ENCODE measurements at places on chromosomes 6 and 20.

DNA sequence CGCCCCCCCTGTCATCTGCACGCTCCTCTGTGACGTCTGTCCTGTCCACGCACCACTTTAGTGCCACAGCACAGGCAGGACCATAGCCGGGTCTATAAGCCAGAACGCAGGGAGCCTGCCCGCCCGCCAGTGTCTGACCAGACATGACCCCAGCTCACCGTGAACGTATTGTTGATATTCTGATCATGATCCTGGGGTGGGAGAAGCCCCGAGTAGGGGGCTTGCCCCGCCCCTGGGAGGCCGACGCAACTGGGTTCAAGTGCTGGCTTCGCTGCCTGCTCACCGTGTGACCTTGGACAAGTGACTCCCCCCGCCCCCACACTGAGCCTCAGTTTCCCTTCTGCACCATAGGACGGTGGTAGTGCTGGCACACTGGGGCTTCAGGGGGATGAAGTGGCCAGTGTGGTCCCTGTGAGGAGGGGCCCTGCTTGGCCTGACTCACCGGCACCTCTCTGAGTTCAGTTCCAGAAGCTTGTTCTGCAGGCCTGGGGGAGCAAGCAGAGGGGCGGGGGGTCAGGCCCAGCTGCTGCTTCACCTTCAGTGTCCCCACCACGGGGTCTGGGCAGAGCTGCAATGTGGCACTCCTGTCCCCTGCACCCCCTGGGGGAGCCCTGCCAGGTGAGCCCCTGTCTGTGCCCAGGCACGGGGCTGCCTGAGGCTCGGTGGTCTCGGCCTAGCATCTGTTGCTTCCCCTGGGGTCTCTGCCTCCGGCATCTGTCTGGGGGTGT, 9.2 kb downstream of the RBBP8NL start:
- DNase-seq: no peak

GRCh38 chr6:106973018-106973835, 1.3 kb downstream of the CD24 start:
- no peak for DNase-seq

- DNase-seq: no peak
Observed at GRCh38 chr20:11972478-11972877, 54.8 kb downstream of the BTBD3 start.

DNA sequence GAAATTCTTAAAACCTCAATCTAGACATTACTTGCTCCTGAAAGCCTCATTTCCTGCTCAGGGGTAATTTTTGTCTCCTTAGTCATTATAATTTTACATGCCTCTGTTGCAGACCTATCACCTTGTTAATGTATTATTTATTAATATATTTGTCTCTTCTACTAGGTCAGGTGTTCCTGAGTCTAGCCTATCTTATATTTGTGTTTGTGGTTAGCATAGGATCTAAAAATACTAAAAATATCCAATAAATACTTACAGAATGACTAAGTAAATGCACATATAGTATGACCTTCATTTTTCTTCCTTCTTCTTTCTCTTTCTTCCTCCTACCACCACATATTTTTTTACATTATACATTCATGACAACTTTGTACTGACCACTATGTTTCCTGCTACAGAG, 268.9 kb upstream of the HS3ST5 start:
- DNase-seq: no peak

DNA sequence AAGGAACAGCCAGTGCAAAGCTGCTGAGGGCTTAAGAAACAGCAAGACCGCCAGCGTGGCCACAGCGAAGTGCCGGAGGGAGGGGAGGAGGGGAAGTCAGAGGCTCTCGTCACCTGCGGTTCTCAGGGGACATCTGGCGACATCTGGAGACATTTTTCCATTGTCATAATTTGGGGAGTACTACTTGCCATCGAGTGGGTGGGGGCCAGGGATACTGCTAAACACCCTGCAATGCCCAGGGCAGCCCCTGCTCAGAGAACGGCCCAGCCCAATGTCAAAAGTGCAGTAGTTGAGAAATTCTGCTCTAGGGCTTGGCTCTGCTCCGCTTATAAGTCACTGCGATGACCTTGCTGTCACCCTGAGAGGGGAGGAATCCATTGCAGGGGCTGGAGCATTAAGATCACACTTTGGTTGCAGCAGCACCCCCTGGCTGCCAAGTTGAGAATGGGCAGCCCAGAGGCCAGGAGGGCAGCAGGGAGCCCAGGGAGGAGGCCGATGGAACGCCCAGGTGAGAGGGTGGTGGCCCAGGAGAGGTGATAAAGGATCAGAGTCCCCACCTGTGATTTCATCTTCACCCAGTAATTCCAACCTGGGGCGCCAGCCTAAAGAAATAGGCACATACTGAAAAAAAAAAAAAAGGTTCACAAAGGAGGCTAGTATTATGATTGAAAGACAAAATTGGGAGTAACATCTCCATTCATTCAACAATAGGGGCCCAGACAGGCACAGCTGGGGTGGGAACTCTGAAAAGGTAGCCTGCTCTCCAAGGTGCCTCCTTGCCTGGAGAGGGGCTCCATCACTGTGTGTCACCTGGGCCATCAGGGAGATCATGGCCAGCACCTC, 218.2 kb downstream of the BMP7 start:
- peak; percentile 8 for DNase-seq

DNA sequence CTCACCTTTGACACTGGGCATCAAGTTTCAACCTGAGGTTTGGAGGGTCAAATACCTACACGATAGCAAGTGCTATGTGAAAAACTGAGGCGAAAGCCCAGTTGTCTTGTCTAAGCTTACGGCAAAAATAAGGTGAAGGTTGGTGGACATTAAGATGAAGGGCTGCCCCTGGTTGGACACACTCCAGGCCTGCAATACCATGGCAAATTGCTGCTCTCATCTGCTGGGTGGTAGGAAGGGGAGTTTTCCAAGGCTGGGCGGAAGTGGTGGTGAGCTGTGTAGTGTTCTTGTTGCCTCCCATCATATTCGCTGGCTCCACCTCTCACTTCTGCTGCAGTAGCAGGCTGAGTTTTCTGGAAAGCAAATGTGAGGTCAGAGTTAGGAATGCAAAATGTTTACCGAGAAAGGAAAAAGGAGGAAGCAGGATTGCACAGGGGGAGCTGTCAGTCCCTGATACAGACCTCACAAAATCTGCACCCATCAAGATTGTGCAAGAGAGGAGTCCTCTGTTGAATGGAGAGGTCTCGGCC, 33.7 kb downstream of the SCP2D1 start:
- no peak for DNase-seq

DNA sequence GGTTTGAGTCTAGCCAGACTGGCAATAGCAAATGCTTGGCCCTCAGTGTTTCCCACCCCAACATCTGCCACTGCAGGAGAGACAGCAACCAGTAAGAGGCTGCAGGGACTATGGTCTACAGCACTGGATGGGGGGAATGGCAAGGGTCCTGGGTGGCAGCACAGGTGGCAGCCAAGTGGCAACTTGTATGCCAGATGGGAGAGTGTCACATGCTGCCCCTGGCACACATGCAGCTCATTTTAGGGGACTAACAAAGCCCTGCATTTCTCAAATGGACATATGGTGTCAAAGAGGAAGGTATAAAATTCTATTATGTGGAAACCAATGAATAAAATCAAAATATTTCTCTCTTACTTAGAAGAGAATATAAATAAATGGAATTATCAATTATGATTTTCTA, 298.7 kb upstream of the MARCKS start:
- DNase-seq: no peak

DNA sequence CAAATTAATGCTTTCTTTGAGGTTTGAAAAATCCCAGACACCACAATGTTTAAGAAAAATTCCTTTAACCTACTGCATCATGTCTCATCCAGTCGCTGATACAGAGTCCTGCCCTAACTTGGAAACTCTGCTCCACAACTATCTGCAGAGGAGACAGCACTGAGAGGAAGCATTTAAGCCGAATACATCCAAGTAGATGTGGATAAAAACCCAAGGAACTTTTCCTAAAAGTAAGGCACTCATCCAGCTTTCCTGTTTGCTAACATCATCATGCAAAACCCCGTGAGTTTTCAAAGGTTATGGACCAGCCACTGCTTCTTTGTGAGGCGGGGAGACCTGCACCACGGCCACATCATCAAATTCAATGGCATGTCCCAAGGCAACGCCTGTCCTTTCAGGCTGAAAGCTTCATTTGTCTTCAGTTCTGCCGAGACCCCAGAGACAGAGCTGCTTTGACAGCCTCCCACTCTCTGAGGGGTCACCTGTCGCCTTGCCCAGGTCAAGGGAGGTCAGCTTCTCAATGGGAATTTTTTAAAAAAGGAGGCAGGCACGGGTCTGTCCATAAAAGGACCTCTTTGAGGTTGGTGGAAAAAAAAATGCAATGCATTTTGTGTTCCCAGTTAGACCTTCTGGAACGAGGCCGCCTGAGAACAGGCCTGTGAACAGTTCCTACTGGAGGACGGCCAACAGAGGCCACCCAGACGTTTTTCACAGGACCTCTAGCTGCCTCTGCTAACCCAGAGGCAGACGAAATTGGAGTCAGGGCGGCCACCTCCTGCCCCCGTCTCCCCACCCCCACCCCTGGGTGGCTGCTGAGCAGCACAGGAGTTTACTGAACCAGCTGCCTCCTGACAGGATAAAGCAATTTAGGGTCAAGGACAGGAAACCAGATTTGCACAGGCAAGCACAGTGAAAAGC, 142.5 kb upstream of the HDDC2 start:
- no peak for DNase-seq

- DNase-seq: no peak
Observed at GRCh38 chr6:41348934-41349333, 13.5 kb downstream of the NCR2 start.

DNA sequence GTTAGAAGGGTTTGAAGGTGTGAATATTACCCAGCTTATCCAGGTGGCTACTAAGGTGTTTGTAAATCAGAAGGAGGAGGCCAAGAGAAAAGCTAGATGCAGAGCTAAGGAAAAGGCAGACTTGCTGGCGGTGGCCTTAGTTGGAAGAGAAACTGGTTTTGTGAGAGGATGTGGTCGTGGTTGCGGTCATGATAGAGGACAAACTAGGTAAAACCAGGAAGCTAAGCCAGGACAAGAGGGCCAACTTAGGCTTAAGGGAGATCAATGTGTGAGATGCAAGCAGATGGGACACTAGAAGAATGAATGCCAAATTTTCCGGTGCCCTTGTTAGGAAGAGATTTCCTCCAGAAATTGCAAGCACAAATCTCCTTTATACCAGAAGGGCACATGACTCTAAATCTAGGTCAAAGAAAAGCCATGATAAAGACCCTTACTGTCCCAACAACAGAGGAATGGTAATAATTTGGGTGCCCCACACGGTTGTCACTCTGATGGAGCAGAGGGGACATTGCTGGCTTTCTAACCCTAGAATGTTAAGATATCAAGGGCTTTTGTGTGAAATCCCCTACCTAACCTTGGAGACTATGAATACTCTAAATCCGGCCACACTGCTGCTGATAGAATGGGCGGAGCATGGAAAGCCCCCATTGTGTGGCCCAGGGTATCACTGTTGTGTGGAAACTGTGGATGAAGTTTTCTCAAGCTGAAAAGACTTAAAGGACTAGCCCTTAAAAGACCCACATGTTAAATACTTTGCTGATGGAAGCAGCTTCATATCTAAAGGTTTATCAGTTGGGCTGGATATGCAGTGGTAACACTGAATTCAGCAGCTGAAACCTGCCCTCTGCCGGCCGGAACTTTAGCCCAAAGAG, 7.8 kb downstream of the IL22RA2 start:
- DNase-seq: no peak

DNA sequence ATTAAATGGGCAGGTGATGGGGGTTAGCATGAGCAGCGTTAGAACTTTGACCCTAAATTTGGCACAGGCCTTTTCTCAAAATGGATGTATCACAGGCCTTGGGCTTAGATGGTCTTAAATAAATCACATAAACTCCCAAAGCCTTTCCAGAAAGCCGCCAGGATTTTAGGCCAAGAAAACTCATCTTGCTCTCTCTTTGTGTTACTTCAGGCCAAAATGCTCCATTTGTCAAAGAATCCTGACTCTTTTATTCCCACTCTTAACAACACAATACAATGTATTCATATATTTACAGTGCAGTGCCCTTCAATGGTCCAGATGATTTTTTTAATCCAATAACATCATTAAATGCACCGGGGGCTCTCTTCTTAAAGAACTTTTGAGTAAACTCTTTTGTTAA, 5.9 kb upstream of the TCP11 start:
- DNase-seq: no peak

GRCh38 chr20:2093159-2093781, 8.4 kb upstream of the STK35 start:
- DNase-seq: no peak

GRCh38 chr6:148407372-148407771, 64.7 kb downstream of the SASH1 start:
- DNase-seq: no peak
